ENCODE measurements at places on chromosomes 3 and 15. TPM values are rescaled to one million over a fixed set of nuclear protein-coding genes. Genes with fewer than 3 reads are reported as not detected.

DNA sequence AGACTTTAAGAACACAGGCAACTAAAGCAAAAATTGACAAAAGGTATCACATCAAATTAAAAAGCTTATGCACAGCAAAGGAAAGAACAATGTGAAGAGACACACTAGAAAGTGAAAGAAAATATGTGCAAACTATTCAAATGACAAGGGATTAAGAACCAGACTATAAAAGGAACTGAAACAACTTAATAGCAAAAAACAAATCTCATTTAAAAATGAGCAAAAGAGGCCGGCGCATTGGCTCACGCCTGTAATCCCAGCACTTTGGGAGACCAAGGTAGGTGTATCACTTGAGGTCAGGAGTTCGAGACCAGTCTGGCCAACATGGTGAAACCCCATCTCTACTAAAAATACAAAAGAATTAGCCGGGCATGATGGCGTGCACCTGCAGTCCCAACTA is 14.4 kb downstream of the NGLY1 start:
- DNase-seq, result no peak

The SEMA3G gene
- total RNA-seq, result not detected

The TM4SF18 gene
- under 0.01 TPM for total RNA-seq

DNA sequence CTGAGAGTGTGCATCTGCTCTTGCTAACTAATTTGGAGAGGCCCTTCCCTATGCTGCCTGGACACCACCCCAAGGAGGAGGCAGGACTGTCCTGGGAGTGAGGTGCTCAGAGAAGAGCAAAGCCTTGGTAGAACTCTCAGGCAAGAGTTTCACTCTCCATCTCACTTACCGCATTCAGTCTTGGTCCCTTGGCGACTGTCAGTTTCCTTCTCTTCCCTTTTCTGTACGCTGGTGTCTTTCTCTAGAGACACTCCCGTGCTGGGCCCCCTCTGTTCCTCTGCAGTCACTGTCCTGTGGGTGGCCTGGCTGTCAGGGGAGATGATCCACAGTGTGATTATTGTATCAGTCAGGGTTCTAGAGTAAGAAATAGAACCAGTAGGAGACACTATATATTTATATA is 44.0 kb downstream of the IDH2 start:
- DNase-seq, result no peak

- DNase-seq, result no peak
Measured at GRCh38 chr3:194637066-194637465, 3.8 kb upstream of the TMEM44 start.

The SPINK8 gene
- total RNA-seq, result not detected

The ANKUB1 gene
- not detected for total RNA-seq

DNA sequence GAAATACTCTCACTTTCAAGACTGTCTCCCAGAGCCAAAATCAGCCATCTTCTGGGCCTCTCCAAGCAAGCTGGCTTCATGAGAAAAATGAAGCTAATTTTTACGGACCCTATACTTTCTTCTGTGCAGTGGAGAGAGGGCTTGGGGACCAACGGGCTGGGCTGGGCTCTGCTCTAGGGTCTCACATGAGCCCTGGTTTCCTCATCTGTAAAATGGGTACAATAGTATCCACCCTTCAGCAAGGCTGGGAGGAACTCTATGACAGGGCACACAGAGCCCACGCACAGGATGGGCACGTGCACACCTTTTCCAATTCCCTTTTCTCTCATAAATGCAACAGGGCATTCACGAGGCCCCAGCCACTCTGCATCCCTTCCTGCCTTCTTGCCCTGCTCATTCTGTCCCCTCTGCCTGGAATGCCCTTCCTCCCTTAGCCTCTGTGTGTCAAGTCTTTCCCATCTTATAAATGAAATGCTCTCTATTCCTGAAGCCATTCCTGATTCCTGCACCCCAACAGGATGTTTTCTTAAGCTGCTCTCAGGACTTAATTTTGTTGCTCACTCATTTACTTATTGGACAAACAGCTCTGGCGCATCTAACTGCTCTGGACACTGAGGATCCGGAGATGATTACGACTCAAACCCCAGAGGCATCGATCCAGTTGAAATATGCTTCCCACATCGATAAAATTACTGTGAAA is 32.9 kb upstream of the SEC13 start:
- no peak for DNase-seq

DNA sequence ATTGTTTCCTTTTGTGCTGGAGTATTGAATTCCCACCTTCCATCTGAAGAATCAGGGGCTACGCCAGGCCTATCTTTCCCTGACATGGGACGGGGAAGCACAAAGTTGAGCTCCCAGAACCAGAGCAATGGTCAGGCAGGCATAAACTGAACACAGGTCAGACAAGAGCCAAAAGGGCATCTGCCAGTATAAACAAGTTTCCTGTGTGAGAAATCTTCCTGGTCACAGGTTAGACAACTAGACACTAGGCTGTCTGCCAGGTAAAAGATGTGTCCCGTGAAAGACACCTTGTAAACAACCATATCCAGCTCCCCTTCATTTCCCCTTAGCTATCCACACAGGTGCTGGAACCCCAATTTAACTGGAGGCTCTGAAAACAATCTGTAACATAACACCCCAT is 44.0 kb upstream of the CD96 start:
- DNase-seq, result no peak

The HDC gene
- not detected for total RNA-seq
